ENCODE measurements at places on chromosomes 12 and 14.

DNA sequence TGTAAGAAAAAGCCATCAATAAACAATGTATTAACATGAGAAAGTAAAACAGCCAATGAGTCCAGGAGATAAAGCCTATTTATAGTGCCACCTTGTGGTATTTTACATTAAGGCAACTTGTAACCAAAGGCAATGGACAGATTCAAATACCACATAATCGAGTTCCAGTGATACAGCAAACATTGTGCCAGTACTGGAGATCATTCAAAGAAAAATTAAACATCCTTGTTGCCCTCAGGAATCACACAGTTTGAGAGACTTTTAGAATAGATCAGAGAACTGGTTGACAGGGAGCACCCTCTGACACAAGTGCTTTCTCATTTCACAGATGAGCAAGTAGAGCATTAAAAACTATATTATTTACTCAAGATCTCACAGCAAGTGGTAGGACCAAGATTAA, 98.1 kb downstream of the DDHD1 start:
- DNase-seq: peak; percentile 35

GRCh38 chr14:64817631-64818030, 62.1 kb downstream of the SPTB start:
- no peak for DNase-seq

- no peak for DNase-seq
Observed at GRCh38 chr14:99230208-99231151, 41.5 kb downstream of the BCL11B start.

DNA sequence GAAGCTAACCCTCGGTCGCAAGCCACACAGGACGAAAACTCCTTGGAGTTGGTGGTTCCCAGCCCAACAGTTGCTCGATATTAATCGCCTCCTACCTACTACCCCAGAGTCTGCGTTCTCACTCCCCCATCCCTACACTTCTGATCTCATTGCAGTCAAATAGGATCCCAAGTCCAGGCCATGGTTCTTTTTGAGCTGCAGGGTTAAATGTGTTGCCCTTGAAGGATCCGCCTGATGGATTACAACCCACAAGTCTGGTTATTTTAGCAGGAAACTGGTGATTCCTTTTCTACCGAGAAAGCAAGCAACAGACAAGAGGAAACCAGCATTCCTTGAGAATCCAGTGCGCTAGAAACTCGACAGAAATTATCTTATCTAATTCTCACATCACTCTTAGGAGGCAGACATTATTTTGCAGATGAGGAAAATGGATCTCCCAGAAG, 785 bp upstream of the NIN start:
- DNase-seq: no peak

GRCh38 chr12:124387528-124387911, 92.6 kb downstream of the RFLNA start:
- no peak for DNase-seq

- no peak for DNase-seq
Observed at GRCh38 chr12:24723759-24724158, 225.1 kb downstream of the BCAT1 start.

GRCh38 chr12:111248236-111249017, 120.5 kb downstream of the PHETA1 start:
- DNase-seq: no peak

- no peak for DNase-seq
Observed at GRCh38 chr12:46744283-46744682, 81.5 kb downstream of the SLC38A4 start.
